Anterior cingulate cortex (tissue), 58 donors: ENCODE measurements at places on chromosomes 7 and 10.

- DNase-seq: no peak
Observed at GRCh38 chr7:121085922-121086321, 97.4 kb downstream of the CPED1 start.

DNA sequence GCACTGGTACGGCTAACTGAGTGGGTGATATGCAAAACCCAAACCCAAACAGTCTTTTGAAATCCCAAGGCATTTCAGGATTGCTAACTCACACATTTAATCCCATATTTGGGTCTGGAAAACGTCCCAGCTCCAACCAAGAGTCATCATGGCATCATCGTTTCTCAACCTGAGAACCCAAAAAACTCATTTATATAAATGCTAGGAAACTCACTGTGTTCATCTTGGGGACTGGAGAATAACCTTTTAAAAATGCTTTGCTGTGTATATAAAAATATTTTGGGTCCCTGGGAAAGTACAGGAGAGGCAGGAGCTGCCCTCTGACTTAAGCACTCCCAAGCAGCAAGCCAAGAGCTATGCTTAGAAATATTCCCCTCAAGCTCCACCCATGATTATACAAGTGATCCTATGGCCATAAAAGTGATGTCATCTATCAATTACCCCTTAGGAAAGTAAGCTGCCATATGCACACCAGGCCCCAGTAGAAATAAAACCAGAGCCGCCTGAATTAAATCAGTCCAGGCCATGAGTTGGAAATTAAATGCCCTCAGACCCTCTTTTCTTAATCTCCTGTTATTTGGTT lies 352.1 kb downstream of the FRMD4A start:
- DNase-seq: no peak

- DNase-seq: no peak
Observed at GRCh38 chr7:129295015-129295423, 70.2 kb downstream of the AHCYL2 start.

GRCh38 chr10:121753726-121754476 lies 155.7 kb upstream of the FGFR2 start:
- no peak for DNase-seq

- DNase-seq: no peak
Observed at GRCh38 chr7:71657386-71657785, 525.4 kb downstream of the GALNT17 start.
